IMR-90 (cell line): ENCODE measurements at places on chromosomes 1 and 21. TPM values are rescaled to one million over a fixed set of nuclear protein-coding genes. Genes with fewer than 3 reads are reported as not detected.

- DNase-seq: no peak
These were observed 56.8 kb downstream of the PRDM16 start for GRCh38 chr1:3125546-3126368.

GRCh38 chr1:87683196-87683956, 354.7 kb downstream of the LMO4 start:
- no peak for DNase-seq

DNA sequence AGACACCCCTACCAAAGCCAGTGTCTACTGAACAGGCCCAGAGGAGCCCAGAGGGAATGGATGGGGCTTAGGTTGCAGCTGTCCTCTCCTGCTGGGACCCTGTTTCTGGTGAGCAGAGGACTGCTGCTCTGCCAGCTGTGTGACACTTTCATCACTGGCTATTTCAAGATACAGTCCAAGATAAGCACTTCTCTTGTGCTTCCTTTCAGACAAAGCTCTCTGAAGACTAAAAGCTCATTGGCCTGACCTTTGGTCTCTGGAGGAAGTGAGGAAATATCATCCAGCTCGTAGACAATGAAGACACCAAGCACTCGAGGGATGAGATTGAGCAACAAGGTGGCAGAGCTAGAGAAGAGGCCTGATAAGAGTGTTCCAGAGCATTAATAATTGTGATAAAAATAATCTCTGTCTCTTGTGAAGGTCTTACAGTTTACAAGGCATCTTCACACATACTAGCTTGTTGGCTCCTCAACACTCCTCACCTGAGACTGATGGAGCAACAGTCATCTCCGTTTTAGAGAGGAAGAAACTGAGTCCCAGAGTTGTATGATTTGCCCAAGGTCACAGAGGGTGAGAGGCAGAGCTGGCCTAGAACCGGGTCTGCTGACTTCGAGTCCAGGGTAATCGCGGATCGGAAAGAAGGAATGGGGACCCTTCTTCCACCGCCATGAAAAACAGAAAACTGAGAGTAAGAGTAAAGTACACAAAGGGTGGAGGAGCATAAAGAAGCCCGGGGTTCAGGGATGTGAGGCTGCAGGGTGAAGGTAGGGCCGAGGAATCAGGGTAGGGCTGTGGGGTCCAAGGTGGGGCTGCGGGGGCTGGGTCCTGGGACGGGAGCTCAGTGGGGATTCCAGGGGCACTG, 666 bp downstream of the PAFAH2 start:
- DNase-seq: peak; percentile 71

GRCh38 chr1:51663105-51663504, 46.2 kb downstream of the OSBPL9 start:
- DNase-seq: peak; percentile 50

GRCh38 chr1:85240174-85240601, 19.3 kb downstream of the C1orf52 start:
- peak; percentile 18 for DNase-seq

GRCh38 chr1:40653851-40654537, 11.5 kb downstream of the RIMS3 start:
- no peak for DNase-seq

DNA sequence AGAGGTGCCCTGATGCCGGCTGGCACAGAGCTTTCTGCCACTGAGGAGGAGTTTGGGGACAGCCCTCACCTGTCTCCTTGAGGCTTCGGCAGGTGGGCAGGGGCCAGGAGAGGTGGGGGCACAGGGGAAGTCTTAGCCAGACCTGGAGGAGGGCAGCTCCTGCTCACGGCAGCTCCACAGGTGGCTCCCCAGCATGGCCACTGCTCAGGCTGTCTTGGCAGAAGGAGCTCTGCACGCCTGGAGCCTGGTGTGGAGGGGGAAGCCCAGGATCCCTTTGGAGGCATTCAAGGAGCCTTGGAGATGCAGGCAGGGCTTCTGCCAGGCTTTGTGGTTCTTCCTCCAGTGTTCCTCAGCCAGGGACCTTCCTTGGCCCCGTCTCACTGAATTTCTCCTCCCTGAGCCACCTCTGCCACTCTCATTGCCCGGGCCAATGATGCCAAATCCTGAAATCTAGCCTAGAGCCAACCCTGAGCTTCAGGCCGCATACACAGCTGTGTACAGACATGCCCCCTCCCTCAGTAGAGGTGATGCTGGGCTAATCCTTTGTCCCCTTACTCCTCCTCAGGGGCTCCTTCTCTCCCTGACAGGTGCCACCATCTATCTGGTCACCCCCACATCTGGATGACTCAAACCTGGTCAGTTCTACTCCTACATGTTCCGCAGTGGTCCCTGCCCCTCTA, 251.8 kb upstream of the VAMP3 start:
- DNase-seq: no peak

- DNase-seq: no peak
These were observed 201.0 kb downstream of the PBX1 start for GRCh38 chr1:164759979-164760469.

GRCh38 chr1:219412772-219413171, 200.1 kb downstream of the ZC3H11B start:
- peak; percentile 37 for DNase-seq

DNA sequence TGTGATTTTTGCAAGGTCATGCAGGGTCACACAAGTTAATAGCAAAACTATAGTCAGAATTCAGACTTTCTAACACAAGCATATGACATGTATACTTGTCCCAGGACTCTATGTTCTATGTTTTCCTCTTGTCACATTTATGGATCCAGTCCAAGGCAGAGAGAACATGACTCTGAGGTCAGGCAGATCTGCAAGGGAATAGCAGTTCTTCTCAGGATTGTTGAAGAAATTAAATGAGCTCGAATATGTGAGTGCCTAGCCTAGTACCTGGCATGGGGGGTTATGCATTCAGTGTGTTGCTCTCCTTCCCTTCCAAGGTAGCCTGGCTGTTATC, 9.5 kb upstream of the RPTN start:
- no peak for DNase-seq

DNA sequence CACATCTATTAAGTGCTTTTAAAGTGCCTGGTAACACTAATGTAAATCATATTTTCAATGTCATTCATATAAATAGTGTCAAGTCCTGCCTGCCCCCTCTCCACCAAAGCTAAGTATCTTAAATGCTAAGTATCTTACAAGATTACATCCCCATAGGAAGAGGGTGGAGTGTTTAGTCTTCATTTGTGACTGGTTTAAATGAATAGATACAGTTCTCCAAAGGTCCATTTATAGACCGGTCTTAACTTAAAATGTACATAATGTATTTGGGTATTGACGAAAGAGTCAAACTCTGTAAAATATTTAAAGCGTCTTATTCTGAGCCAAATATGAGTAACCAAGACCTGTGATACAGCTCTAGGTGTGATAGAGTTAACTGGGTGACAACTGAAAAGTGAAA, 60.2 kb downstream of the POU2F1 start:
- no peak for DNase-seq

- no peak for DNase-seq
These were observed 15.8 kb upstream of the DISP3 start for GRCh38 chr1:11463177-11463576.

GRCh38 chr1:6359216-6360116, 34.1 kb downstream of the ACOT7 start:
- peak; percentile 88 for DNase-seq

- no peak for DNase-seq
These were observed 13.4 kb downstream of the KIF21B start for GRCh38 chr1:201009962-201010645.

Gene MEX3A
- 9.0 and 11.6 TPM in 2 replicates for polyA plus RNA-seq

Gene GBP2
- 6.7 and 8.2 TPM in 2 replicates for polyA plus RNA-seq

Gene ATP6V1G3
- not detected in 2 replicates for polyA plus RNA-seq

Gene TSSK3
- polyA plus RNA-seq: 0.24 and 0.96 TPM in 2 replicates

Gene MYOG
- not detected in 2 replicates for polyA plus RNA-seq

Gene TRIM45
- 4.1 and 5.1 TPM in 2 replicates for polyA plus RNA-seq

Gene SWT1
- 0.80 and 0.82 TPM in 2 replicates for polyA plus RNA-seq
